ENCODE measurements at places on chromosomes 3 and 15.
A peak's percentile ranks its signal among the peaks of the same experiment; 100 is the strongest.

- DNase-seq: no peak
Observed at GRCh38 chr3:133364704-133365103, 35.2 kb upstream of the BFSP2 start.

- DNase-seq: no peak
Observed at GRCh38 chr3:56787784-56788256, 13.9 kb downstream of the ARHGEF3 start.

DNA sequence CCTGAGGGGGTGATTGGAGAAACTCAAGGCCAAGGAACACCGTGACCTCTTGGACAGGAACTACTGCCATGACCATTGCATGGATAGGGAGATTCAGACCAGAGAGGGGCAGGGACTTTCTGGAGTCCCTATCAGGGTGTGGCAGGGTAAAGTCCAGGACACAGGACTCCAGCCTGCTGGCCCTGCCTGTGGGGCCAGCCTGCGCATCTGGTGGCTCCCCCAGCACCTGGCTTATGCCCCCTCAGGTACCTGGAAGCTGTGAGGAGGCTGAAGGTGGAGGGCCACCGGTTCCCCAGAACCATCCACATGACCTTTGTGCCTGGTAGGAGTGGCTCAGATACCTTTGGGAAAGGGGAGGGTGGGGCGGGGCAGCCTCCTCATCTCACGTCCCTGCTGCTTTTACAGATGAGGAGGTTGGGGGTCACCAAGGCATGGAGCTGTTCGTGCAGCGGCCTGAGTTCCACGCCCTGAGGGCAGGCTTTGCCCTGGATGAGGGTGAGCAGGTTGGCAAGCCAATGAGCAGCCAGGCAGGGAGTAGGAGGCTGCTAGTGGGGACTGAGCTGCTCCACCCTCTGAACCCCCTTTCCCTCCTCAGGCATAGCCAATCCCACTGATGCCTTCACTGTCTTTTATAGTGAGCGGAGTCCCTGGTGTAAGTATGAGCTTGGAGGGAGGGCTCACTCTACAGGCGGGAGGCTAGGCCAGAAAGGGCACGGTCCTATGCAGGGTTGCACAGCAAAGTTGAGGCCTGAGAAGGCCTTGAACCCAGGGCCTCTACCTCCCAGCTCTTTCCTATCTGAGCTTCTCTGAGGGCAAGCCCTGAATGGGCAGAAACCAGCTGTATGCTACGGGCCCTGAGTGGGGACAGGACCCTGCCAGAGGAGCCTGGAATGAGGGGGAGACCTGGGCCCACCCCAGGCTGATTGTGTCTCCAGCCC is 2.9 kb downstream of the ACY1 start:
- no peak for DNase-seq

GRCh38 chr3:44108481-44108880 is 133.2 kb upstream of the TOPAZ1 start:
- DNase-seq: no peak

DNA sequence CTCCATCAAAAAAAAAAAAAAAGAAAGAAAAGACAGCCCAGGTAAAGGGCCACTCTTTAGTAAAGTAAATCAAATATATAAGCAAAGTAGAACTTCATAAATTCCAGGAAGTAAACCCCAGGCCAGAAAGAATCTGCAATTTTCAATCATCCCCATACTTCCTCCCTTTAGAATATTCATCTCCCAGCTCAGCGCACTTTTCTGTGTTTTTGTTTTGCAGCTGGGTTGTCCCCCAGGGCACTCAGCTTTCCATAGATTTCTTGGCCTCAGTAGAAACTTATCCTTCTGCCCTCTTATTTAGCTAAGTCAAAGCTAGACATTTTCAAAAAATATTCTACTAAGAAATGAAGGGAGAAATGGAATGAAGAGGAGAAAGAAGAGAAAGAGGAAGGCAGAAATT is 24.0 kb upstream of the SPRED1 start:
- no peak for DNase-seq

- DNase-seq: no peak
Observed at GRCh38 chr3:39935261-39935660, 125.9 kb downstream of the MYRIP start.

GRCh38 chr3:143269741-143270140 is 150.2 kb downstream of the CHST2 start:
- DNase-seq: no peak

- no peak for DNase-seq
Observed at GRCh38 chr3:48086705-48087104, 70.5 kb upstream of the MAP4 start.

DNA sequence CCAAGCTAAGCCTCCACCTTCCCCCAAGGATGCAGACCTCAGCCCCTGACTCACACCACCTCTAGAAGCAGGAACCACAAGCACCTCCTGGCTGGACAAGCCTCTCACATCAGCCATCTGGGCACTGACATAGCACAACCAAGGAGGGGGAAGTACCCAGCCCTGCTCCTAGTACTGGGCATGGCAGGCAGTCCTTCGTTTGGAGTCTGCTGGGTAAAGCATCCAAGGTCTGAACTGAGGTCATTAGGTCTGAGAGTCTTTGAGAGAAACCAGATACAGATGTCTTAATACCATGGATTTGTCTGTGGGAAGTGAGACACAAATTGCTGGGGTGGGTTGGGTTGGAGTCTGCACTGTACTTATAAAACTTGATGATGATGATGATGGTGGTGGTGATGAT is 61.8 kb downstream of the CCDC33 start:
- no peak for DNase-seq

DNA sequence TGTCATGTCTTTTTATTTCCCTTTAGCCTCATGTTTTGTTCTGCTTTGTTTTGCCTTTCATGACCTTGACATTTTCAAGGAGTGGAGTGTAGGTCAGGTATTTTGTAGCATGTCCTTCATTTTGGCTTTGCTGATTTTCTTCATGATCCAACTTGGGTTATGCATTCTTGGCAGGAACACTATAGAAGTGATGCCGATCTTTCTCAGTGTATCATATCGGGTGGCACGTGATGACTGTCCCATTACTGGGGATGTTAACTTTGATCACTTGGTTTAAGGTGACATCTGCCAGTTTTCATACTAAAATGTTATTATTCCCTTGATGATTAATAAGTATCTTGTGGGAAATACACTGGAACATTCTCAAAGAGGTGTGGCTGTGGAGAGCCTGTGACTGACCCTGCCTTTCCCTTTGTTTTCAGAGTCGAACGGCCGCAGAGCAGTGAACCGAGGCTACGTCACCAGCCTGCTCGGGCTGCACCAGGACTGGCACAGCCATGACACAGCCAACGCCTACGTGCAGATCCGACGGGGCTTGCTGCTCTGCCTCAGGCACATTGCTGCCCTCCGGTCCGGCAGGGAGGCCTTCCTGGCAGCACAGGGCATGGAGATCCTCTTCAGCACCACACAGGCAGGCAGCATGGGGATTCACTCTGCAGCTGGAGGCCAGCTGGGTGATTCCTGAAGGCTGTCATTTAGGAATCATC is 167.7 kb downstream of the AGBL1 start:
- DNase-seq: no peak

DNA sequence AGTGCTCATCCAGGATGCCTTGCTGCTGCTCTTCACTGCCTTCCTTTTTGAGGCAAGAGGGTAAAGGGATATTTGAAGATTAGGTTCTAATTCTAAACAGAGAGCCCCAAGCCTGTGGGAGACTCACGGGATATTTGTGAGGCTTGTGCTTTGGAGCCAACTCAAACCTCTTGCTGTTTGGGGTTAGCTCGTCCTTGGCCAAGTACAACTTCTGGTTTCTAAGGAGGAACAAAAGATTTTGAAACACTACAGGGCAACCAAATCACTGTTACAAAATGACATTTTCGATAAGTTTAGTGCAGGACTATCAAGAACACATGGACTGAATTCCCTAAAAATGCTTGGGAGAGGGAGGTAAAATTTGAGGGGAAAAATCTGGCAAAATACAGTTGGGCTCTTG is 190.2 kb downstream of the RORA start:
- DNase-seq: no peak

GRCh38 chr3:186609247-186609868 is 3.5 kb upstream of the AHSG start:
- DNase-seq: peak; percentile 46

DNA sequence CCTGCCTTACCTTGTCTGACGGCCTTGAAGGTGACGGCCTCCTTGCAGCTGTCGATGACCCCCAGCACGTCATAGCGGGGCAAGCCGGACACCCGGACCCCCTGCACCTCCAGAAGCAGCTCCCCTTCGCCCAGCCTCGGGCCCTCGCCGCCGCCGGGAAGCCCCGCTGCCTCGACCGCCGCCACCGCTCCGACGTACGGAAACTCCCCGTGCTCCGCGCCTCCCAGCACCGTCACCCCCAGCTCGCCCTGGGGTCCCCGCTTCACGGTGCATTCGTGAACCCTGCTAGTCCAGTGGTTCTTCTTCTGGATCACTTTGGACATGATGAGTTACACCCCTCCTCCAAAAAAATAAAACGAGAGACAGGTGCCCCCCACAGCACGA is 740 bp downstream of the MAGI1 start:
- DNase-seq: peak; percentile 18

GRCh38 chr3:143222505-143222904 is 102.9 kb downstream of the CHST2 start:
- no peak for DNase-seq

GRCh38 chr3:119664850-119665379 is 4.5 kb upstream of the POPDC2 start:
- DNase-seq: no peak

- DNase-seq: no peak
Observed at GRCh38 chr3:59566481-59566975, 516.7 kb upstream of the CFAP20DC start.

- peak; percentile 48 for DNase-seq
Observed at GRCh38 chr3:129277829-129278271, 820 bp upstream of the HMCES start.

DNA sequence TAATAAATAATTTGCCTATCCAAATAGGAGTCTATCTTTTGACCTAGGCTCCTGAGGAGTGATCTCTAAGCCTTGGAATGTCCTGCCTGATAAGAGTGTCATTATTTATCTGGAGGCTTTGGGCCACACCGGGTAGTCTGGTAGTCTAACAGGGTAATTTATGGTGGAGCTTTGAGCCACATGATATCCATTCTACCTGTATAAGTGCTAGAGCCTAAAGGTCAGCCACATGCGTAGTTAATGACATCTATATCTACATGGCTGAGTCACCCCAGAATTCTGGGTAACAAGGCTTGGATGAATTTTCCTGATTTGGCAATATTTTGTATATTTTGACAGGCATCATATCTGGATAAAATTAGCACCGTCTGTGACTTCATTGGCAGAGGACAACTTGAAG is 681.4 kb downstream of the MCTP2 start:
- DNase-seq: no peak

DNA sequence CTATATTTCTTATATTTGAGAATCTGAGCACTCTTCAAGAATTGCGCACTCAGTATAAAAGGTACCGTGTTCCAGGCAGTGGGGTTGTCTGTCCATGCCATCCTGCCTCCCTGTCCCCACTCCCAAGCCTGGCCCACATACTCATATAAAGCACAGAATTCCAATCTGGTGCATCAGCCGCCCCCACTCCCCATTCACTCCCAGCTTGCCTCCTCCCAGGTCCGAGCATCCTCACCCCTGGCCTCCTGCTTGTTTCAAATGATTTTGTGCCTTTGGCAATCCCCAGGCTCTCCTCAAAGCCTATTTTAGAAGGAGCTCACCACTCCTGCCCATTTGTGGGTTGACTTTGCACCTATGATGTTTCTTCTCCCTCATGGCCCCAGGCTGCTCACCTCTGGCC is 22.2 kb upstream of the IGF1R start:
- no peak for DNase-seq

DNA sequence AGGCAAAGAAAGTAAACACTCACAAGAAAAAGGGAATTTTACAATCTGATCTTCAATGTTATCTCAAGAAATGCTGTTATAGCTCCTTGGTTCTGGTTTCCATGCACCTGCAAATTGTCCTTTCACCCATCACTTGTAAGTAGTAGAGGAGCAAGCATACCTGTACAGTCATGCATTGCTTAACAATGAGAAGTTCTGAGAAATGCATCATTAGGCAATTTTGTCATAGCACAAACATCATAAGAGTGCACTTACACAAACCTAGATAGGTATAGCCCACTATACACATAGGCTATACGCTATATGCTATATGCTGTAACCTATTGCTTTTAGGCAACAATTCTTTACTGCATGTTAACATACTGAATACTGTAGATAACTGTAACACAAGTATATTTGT is 672.3 kb downstream of the FHIT start:
- DNase-seq: no peak

- peak; percentile 49 for DNase-seq
Observed at GRCh38 chr15:101250873-101251829, 697 bp downstream of the CHSY1 start.

DNA sequence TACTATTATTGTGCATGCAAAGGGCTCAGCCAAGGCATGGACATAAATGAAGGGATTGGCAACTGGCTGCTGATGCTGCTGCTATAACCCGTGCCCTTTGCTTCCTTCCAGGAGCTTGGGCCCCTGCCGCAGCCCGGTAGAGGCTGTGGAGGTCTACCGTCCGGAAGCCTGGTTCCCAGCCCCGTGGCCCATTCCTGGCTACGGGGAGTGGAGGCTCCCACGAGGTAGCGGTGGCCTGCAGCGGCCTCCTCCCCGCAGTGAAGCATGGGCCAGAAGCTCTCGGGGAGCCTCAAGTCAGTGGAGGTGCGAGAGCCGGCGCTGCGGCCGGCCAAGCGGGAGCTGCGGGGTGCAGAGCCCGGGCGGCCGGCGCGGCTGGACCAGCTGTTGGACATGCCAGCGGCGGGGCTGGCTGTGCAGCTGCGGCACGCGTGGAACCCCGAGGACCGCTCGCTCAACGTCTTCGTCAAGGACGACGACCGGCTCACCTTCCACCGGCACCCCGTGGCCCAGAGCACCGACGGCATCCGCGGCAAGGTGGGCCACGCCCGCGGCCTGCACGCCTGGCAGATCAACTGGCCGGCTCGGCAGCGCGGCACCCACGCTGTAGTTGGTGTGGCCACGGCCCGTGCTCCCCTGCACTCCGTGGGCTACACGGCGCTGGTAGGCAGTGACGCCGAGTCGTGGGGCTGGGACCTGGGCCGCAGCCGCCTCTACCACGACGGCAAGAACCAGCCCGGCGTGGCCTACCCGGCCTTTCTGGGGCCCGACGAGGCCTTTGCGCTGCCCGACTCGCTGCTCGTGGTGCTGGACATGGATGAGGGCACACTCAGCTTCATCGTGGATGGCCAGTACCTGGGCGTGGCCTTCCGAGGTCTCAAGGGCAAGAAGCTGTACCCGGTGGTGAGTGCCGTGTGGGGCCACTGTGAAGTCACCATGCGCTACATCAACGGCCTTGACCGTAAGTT is 15.0 kb downstream of the SPSB4 start:
- no peak for DNase-seq

DNA sequence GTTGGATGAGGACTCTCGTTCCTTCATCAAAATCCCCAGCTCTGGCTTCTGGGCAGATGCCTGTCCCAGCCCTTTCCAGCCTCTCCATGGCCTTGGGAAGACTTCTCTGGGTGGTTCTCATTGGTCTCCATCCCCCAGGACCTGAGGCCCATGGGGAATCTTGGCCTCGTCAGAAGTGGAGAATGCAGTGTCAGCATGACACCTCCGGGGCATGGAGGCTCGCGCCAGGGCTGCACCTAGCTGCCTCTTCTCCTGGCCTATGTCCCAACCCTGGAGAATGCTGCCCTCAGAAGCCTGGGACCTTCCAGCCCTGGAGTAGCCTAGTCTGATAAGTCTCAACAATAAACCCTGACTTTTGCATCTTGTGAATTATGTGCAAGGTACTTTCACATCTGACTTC is 3.0 kb downstream of the KBTBD13 start:
- no peak for DNase-seq

- DNase-seq: no peak
Observed at GRCh38 chr3:13709706-13710105, 160.8 kb downstream of the FBLN2 start.

- no peak for DNase-seq
Observed at GRCh38 chr3:102059145-102059943, 210.0 kb downstream of the NFKBIZ start.
